Cortex of kidney (tissue), 1 donor: ENCODE measurements at places on chromosomes 2 and 18.

DNA sequence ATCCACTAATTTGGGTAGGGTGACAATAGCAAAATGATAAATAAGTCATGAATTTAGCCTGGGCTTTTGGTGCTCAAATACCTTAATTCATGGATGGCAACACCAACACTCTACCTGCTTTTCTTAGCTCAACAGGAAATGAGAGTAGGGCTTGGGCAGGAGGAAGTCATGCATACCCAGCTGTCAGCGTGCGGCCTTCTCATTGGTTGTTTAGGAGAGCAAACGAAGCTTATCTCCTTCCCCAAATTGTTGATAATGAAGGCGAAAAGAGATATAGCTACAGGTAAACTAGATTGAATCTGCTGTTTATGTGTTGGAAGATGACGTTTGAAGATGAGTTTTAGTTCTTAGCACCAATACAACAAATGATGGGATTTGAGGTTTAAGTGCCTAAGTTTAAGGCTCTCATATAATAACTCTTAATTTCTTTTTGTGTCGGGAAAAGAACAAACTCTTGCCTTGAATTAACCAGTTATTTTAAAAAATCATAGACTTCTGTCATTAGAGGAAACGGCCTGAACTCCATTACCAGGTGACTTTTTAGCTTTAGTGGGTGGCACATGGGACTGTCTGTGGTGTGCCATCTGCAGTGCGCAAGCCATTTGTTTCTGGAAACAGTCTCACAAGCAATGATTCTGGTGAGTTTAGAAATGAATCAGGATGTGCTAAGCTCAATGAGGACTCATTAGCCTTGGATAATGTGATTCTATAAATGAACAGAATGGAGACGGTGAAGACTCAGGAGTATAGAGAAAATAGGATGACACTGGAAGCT is 19.8 kb downstream of the MAP4K4 start:
- no peak for DNase-seq

DNA sequence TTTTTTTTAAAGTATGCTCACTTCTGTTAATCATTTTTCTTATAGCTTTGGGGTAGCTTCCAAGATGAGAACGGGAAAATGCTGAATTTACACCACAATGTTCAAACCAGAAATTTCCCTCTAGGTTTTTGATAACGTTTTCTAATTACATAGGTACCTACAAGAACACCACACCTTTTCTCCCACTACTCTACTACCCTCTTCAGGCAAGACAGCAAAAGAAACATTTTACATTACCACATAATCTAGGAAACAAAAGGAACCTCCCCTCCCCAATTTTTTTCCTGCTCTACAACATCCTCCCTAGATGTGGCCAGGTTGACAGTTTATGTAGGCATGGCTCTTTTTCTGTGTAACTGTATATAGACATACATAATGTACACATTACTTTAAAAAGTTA is 32.4 kb downstream of the NDUFAF7 start:
- DNase-seq: no peak

DNA sequence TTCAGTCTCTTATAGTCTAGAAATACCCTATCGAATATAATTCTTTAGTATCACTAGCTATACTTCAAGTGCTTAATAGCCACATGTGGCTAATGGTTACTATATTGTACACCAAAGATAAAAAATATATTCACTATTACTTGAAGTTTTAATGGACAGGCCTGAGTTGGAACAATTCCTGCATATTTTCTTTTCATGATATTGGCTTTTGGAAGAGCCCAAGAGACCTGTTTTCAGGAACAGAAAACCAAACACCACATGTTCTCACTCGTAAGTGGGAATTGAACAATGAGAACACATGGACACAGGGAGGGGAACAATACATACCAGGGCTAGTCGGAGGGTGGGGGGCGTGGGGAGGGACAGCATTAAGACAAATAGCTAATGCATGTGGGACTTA is 334.4 kb upstream of the TRIB2 start:
- no peak for DNase-seq

DNA sequence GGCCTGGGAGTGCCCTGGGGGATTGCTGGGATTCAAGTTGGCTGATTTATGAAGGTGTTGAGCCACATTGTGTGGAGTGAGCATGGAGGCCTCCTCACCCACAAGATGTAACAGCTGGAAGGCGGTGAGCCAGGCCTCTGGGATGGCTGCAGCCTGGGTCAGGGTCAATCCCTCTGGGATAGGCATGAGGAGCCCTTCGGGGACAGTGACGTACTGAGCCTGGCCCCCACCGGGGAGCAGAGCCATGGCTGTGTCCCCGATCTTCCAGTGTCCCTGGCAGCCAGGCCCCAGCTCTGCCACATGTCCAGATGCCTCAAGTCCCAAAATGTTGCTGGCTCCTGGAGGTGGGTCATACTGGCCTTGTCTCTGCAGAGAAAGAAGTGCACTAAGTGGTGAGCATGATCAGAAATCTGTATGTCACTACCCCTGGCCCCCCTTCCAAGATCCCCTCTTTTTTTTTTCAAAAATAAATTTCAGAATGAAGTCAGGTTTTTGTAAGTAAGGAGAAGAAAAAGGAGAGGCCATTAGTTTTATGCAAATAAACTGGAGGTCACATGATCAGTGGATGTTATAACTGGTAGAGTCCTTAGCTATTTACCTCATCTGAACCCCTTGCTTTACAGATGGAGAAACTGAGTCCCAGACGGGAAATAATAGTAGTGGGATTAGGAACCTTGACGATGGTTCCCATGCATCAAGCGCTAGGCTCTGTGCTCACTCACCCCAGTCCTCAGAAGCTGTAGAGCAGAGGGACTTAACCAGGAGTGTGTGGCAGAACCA is 1.7 kb downstream of the TP53I3 start:
- DNase-seq: no peak

GRCh38 chr2:144701259-144701658 is 181.3 kb upstream of the ZEB2 start:
- DNase-seq: no peak

DNA sequence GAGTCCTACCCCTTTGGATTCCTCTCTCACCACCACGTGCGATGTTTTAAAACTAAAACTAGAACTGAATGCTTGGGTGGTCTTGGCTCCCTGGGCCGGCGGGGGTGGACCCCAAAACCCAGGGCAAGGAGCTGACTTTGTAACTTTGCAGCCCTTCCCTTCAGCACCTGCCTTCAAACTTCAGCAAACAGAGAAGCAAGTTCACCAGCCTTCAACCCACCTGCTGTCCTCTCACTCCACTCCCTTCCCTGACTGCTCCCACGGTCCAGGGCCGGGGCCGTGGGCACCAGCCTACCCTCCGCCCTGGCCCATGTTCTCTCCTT is 54.5 kb downstream of the COL6A3 start:
- no peak for DNase-seq

DNA sequence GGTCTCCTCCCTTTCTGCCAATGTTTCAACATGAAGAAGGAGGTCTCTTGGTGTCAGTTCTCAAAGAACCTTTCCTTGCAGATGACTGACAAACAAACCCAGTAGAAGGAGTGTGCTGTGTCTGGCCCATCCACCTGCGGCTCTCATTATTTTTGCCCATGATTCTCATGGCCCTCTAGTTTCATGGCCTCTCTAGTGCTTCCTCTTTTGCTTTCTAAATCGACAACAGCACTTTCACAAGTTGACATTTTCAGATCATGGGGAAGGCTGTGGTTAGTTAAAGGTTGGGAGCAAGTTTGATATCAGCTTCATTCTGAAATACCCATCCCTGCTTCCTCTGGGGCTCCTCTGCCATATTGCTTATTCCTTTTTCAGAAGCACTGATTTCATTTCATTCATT is 805.2 kb downstream of the SLC4A3 start:
- no peak for DNase-seq

DNA sequence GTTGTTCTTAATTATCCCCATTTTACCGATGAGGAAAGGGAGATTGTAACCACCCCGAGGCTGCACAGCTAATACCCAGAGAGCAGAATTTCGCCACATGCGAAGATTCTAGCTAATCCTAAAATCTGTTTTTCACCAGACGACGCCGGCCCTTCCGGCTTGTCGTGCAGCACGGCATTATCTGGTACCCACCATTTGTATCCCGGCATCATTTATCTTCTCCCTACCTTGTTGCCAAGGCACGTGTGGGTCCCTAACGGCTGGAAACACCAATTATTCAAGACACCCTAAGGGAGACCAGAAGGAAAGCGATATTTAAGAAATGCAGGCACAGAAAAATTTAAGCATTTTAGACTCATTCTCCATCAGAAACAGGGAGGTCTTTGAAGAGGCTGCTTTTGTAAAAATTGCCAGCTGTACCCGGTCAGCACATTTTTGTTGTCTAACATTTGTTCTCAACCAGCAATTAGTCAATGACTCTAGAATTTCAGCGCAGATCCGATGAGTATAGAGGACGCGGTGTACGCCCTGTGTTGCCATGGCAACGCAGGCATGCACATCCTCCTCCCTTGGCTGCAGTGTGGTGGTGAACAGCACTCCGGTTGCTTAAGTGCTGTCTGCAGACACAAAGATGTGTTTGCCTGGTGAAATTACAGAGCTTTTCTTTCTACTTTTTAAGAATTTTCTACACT is 111.6 kb downstream of the AGAP1 start:
- no peak for DNase-seq

DNA sequence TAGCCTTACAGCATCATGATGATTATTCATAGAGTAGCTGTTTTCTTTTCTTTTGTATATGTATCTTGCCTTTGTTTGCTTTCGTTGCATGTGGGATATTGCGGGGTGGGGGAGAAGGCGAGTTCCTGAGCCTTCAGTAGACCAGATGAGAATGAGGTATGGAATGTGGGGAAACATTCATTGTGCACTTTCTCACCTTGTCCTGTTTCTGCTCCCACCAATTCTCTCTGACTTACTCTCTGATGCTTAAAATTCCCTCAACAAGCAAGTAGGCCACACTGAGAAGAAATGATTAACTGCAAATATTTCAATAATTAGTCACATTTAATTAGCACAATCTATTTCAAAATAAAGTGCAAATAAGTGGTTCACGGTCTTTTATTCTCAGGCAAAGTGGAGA is 31.0 kb downstream of the GKN2 start:
- no peak for DNase-seq

- no peak for DNase-seq
These were observed 418.8 kb upstream of the NETO1 start for GRCh38 chr18:73286584-73286983.

DNA sequence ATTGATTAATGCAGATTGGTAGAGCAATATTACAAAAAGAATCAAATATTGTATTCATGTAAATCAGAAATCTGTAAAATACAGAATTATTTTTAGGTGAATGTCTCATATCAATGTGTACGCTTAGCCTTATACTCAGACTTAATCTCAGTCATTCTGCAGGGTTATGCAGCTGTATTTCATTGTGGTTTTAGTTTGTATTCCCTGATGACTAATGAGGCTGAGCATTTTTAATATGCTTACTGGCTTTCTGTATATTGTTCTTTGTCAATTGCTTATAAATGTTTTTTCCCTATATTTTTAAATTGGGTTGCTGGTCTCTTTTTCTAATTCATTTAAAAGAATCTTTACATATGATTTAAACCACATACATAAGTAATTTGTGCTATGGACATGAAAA is 50.1 kb downstream of the CDH19 start:
- no peak for DNase-seq

DNA sequence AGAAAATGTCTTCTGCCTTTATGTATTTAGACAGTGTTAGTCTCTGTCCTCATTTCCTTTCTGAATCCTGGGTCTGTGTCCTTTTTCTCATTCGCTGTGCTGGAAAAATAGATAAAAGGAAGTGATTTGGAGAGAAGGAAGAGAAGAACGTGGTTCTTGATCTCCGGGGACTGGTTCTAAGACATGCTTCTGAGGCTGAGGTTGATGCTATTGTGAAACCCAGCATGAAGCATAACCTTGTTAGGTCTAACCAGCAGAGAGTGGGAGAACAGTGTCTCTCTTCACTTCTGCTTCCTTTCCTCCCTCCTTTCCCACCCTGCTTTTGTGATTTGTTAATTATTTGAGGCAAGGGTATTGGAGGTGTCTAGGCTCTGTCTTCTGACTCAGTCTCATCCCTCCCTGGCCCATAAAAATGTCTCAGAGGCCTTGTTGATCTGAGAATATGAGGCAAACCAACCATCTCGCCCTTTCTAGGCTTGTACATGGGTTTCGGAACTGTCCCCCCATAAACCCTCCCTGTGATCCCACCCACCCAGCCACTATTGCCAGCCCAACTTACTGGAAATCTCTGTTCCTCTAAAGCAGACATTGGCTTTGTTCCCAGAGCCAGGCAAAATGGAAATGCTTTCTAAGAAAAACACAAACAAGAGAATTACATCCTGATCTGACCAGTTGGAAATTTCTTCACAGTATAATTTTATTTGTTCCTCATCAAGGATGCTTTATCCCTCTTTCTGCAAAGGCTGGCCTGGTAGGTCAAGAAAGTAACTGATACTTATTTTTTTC is 360.6 kb upstream of the TNP1 start:
- no peak for DNase-seq

- DNase-seq: no peak
These were observed 61.1 kb downstream of the MEIS1 start for GRCh38 chr2:66495788-66496640.

- no peak for DNase-seq
These were observed 603.8 kb downstream of the PLCL1 start for GRCh38 chr2:198408171-198408570.

DNA sequence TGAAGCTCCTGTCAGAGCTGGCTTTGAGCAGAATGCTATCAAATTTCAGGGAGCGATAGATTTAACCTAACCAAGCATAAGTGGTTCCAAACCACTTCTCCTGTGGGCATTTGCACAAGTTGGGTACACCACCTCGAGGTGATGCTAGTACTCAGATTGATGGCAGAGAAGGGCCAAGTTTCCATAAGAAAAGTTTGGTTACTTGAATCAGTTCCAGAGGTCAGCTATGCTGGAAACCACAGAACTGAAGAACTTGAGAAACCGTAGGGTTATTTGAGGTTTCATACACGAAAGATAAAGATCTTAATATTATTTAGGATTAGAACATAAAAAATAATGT is 238.2 kb upstream of the SOX11 start:
- DNase-seq: no peak

DNA sequence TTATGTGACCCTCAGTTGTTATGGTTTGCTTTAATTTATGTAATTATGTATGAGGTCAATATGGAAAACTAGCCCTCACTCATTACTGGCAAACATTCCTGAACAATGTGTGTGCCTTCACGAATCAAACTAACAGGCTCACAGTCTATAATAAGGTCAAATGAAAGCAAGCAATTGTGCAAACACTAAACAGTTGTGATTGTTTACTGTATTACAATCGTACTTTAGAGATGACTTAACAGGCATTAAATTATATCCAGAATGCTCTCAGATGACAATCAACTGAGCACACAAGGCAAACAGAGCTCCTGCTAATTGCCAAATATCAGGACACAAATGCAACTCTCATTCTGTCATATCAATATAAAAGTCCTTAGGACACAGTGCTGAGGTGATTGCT is 29.5 kb downstream of the COL5A2 start:
- no peak for DNase-seq

DNA sequence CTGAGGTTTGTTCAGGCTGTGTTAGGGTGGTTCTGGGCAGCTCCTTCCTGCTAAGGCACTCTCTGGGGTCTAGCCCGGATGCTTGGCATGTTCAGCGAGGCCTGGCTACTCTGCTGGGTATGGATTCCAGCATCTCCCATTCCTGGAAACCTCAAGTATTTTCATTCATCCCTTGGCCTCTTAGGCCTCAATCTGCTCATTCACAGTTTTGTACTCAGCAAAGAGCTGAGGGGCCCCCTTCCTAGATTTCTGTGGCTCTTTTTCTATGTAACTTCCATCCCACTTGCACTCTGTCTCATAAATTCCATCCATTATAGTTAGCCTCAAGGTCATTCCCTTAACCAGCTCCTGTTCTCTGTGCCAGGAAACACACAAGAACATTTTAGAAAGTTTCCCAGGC is 798.8 kb upstream of the HS6ST1 start:
- no peak for DNase-seq

GRCh38 chr2:45218931-45219339 is 209.7 kb upstream of the SIX2 start:
- no peak for DNase-seq
